Naive thymus-derived CD4-positive, alpha-beta T cell (primary cell): ENCODE measurements at places on chromosomes 6 and 20. TPM values are rescaled to one million over a fixed set of nuclear protein-coding genes. Genes with fewer than 3 reads are reported as not detected.

CST2 gene
- not detected for polyA plus RNA-seq

GRCh38 chr20:25012616-25013189, 20.2 kb upstream of the APMAP start:
- no peak for DNase-seq

BEND6 gene
- polyA plus RNA-seq: not detected

MYH7B gene
- polyA plus RNA-seq: 0.52 TPM

DNA sequence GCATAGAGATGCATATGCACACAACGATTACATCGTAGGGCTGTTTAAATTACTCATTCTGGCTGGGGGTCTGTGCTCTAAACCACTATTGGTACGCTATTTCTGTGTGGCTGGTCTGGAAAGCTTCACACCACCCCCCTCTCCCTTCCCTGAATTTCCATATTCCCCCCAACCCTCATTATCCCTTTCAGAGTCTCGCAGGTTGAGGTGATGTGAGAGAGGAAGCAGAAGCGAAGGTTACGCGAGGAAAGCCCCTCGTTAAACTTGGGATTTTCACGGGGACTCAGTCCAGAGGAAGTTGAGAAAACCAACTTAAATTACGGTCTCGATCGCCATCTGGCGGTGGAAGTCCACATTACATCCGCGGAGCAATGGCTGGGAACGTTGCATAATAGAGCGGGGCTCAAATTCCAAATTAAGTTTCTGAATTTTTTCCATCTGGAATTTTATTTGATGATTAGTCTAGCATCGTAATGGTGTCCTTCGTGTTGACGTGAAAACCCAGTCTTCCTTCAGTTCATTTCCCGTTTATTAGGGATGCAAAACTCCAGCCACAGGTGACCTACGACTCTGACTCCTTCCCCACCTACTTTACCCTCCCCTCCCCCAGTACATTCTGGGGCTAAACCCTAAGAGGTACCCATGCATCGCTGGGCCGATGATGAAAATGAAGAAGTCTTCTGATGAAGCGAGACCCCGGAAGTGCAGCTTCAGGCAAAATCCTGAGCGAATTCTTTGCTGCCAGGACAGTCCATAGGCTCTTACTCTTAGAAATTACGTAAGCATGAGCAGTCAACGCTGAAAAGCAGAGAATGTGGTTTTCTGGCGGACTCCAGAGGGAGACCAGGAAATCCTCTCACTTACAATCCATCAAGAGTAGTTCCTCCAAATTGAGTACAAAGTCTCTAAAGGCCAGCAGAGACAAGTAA, 19.7 kb downstream of the HLA-DOB start:
- peak; percentile 68 for DNase-seq

DNA sequence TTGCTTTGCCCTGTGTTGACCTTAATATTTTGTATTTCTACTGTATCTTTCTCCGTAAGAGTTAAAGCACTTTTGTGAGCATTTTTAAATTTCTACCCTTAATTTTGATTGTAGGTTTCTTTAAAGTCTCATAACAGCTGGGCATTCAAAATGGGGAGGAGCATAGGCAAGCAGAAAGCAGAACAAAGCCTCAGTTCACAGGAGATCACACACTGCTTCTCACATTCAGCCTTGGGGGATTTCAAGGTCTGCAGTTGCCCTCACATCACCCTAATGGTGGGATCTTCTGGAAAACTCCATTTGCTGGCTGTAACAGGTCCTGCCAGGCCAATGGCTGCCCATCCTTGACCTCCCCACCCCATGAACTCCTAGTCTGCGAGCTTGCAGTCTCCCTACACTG, 292.9 kb downstream of the PHACTR1 start:
- no peak for DNase-seq

VTA1 gene
- 63.4 TPM for polyA plus RNA-seq

POU5F1 gene
- 0.18 TPM for polyA plus RNA-seq

MOG gene
- not detected for polyA plus RNA-seq

SSTR4 gene
- not detected for polyA plus RNA-seq

DNA sequence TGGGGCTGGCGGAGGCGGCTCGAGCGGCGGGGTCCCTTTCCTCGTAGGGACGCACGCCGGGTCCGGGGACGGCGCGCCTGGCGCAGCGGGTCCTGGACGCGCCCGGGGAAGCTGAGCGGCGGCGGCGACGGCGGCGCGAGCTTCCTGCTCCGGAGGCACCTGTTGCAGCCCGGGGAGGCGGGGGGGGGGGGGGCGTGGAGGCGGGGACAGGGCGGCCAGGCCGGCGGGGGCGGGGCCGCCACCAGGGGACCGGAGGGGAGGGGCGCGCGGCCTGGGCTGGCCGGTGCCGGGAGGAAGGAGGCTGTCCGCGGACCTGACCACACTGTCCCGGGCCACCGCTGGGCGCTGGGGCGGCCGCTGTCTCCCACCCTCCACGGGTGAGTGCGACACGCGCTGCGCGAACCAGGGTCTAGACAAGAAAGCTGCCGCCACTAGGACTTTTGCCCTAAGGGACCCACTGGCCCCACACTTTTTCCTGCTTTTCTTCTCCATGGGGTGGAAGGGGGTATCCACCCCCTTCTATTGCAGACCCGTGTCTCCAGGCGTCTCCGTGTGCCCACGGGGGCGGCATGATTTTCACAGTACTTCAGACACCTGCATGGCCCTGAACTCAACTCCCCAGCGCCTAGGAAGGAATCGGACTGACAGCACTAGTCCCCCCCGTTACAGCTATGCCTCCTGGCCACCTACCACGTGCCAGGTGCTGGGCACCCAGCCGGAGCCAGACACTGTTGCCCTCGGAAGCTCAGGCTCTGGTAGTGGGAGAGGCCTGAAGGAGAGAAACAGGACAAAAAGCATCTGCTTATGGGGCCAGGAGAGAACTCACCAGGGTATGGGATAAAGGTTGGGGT, at the start of gene NFATC2:
Gene NFATC2, minus strand, starts transcription at position 149 of the 851 bp plus-strand sequence. CDS start 220 bp downstream, outside the sequence.
- DNase-seq: peak; percentile 70

- no peak for DNase-seq
These were observed 50.9 kb upstream of the CD2AP start for GRCh38 chr6:47426524-47427302.

GRCh38 chr20:15422966-15423365, 1085.6 kb upstream of the FLRT3 start:
- no peak for DNase-seq

GRCh38 chr20:1327241-1327653, 1.7 kb downstream of the SDCBP2 start:
- DNase-seq: no peak

GRCh38 chr6:137452333-137452894, 41.8 kb downstream of the OLIG3 start:
- DNase-seq: no peak

GRCh38 chr6:21193790-21194475, 399.6 kb upstream of the SOX4 start:
- DNase-seq: no peak

SAMD5 gene
- not detected for polyA plus RNA-seq

DNA sequence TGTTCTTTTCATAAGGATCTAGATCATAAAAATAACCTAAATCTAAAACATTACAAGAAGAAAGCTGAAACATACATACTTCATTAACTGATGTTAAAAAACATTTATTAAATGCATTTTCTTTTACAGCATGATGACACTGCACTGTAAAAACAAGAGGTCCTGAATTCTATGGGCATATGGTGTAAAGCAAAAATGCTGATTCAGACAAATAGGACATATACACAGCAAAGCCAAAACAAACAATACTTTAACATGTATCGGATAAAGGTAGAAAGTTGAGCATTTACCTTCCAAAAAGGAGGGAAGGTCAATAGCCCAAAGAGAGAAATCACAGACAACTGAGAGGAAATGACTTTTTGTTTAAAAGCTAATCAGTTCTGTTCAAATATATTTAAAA, 221.5 kb downstream of the RNGTT start:
- no peak for DNase-seq

GRCh38 chr6:14306151-14306906, 188.8 kb downstream of the CD83 start:
- DNase-seq: no peak

GRCh38 chr6:134821397-134821796, 128.5 kb downstream of the ALDH8A1 start:
- no peak for DNase-seq

- DNase-seq: no peak
These were observed 58.2 kb downstream of the DNAH8 start for GRCh38 chr6:38773338-38773737.

DNA sequence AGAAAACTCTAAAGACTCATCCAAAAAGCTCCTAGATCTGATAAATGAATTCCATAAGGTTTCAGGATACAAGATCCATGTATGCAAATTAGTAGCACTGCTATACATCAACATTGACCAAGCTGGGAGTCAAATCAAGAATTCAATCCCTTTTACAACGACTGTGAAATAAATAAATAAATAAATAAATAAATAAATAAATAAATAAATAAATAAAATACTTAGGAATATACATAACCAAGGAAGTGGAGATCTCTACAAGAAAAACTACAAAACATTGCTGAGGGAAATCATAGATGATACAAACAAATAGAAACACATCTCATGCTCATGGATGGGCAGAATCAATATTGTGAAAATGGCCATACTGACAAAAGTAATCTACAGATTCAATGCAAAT, 132.0 kb upstream of the NRSN1 start:
- DNase-seq: no peak

DNA sequence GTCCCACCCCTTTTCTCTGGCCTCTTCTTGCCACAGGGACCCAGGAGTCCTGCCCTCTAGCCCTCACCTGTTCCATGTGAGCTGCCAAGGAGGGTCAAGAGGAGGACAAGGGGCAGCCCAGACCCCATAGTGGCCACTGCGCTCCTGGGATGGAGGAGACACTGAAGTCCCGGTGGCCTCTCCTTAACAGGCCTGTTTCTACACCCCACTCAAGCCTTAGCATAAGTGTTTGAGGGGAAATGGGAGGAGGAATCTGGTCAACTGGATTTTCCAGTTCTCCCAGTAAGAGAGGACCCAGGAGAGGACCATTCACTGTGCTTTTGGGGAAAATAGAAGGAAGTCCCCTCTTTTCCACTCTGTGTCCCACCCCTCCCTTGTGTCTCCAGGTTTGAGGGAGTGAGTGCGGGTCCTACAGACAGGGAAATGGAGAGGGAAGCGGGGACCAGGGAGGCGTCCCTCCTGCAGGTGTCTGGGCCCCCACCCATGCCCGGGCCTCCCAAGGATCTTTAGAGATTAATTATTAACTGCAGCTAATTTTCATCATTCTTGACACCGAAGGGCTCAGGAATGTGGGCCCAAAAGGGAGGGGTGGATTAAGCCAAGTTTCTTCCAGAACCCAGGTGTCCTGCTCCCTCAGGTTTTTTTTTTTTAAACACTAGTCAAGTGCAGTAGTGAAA, at the start of gene SFTA2:
Gene SFTA2, minus strand, starts transcription at position 202 of the 677 bp plus-strand sequence. Its CDS starts 74 bp downstream, at position 128.
- DNase-seq: no peak

- no peak for DNase-seq
These were observed 196.2 kb downstream of the BTBD9 start for GRCh38 chr6:38443352-38444144.

PRDM13 gene
- not detected for polyA plus RNA-seq

GRCh38 chr6:36128793-36129192, 1.5 kb upstream of the MAPK13 start:
- DNase-seq: no peak

- DNase-seq: no peak
These were observed 50.0 kb upstream of the PTPN1 start for GRCh38 chr20:50460115-50460607.

DNA sequence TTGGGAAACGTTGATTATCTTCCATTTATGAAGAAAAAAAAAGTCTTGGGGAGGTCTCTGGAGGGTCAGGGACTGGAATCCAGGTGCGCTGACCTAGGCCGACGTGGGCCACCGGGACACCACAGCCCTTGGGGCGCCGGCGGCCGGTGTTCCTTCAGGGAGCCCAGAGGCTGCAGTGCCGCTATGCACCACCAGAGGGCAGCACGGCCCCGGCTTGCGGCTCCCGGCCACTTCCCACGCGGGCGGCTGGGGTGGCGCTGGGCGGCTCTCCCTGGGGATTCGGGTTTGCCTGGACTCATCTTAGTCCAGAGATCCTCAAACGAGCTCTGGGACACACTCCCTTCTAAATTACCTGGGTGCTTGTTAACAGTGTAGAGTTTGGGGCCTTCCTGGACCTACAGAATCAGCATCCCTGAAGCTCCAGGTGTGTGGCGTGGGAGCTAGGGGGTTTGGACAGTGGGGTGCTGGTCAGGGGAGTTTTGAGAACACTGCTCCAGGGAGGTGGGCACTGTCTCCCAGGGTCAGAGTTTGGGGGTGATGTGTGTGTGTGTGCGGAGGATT, 23.0 kb upstream of the GTSF1L start:
- DNase-seq: peak; percentile 84

FLOT1 gene
- polyA plus RNA-seq: 132 TPM

PTGIS gene
- polyA plus RNA-seq: not detected

GRCh38 chr20:37223053-37223452, 38.6 kb downstream of the GHRH start:
- DNase-seq: no peak

NKAPL gene
- 0.12 TPM for polyA plus RNA-seq

DNA sequence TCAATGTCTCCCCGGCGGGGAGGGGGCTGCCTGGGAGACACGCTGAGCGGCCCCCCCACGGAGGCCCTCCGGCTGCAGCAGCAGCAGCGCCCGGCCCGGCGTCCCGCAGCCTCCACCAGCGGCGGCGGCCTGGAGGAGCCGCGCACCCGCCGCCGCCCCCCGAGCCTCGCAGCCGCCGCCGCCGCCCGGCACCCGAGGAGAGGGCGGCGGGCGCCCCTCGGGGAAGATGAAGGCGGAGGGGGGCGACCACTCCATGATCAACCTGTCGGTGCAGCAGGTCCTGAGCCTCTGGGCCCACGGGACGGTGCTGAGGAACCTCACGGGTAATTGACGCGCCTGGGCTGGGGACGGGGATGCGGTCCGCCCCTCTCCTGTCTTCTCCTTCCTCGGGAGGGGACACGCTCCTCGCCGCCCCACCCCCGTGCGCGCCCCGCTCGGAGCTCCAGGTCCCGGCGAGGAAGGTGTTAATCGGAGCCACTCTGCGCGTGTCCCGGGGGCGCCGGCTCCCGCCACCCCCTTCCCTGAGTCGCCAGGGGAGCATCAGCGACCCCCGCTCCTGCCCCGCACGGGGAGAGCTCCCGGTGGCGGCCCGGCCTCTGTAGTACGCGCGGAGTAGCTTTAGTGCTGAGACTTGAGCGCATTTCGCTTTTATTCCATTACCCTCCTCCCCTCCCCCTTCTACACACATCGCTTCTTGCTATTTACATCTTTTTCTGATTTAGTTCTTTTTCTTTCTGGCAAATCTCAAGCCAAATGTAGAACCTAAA, 686 bp downstream of the TMEM170B start:
- peak; percentile 36 for DNase-seq

GRCh38 chr20:62820208-62820961, 3.5 kb downstream of the COL9A3 start:
- DNase-seq: no peak

MUC21 gene
- not detected for polyA plus RNA-seq

DNA sequence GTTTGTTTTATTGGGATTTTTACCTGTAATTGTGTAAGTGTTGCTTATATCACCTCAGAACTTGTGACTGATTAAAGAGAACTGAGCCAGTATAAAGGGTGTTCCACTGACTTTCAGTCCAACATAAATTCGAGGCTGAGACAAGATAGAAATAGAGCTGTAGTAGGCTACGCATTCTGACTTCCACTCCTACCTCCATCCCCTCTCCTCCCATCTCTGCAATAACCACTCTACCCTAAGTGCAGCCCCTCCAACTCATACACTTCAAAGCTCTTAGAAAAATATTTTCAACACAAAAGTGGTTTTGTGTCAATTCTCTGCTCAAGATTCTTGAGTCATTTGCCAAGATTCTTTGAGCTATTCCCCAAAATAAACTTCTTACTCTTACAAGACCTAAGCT, 48.7 kb downstream of the FILIP1 start:
- no peak for DNase-seq

- no peak for DNase-seq
These were observed 96.5 kb downstream of the ERMARD start for GRCh38 chr6:169847901-169848311.

- no peak for DNase-seq
These were observed 24.6 kb upstream of the CTNNBL1 start for GRCh38 chr20:37669062-37669772.
